ENCODE measurements at places on chromosomes 11 and 22.

- no peak for DNase-seq
Measured at GRCh38 chr22:35629406-35630216, 12.5 kb upstream of the MB start.

DNA sequence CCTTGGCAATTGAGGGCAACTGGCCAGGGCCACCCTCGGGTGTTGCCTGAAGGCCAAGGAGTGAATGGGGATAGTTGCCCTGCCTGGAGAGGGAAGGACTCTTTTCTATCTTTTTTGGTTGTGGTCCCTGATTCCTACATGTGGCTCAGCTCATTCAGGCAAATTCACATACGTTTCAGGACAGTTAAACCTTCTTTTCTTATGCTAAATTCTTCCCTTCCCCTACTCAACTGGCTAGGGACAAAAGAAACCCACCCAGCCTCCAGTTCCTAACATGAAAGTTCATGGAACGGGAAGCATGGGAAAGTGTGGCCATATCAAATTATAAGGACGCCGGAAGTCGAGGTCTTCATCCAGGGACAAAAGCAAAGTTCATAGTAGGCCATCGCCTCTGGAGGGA lies 26.3 kb upstream of the APLNR start:
- no peak for DNase-seq

DNA sequence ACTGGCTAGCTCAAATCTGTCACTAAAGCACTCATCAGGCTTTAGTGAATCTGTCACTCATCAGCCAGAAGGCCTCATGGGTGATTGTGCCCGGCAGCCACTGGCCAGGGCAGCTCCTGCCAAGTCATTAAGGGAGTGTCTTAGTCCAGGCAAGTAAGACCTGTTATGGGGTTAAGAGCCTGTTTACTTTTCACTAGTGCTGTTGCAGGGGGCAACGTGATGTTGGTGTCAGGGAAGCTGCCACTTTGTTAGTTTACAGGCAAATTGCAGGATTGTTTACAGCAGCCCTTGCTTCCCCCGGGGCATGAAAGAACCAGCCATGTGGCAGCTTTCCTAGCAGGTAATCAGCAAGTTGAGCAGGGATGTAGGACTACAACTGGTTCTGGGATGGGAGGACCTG lies 155.6 kb upstream of the NCAM1 start:
- no peak for DNase-seq

DNA sequence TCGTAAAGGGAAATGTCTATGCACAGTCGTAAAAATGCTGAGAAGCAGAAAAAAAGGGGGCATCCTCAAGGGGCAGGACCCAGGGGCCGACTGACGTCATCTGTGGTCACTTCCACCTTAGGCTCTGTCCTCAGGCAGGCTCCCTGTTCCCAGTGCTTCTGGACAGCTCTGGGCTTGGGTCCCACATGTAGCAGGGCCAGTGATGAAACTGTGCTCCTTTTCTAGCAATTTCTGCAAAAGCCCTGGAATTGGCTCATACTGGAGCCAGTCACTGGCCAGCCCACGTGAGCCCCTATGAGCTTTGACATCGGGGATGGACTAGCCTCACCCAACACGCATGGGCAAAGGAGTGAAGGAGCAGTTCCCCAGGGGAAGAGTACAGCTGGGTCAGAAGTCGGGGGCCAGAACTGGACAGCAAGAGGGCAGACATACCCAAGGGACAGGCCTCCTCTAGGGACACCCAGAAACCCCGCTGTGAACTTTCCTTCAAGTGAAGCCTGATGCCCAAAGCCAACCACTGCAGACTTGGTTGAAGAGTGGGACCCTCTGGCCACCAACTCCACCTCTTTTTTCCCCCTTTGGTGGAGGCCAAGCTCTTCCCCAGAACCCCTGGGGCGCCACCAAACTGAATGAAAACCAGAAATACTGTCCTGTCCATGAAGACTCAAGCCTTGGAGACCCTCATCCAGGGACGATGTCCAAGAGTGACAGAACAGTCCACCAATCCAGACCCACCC lies 1349.0 kb downstream of the BRD1 start:
- DNase-seq: no peak

DNA sequence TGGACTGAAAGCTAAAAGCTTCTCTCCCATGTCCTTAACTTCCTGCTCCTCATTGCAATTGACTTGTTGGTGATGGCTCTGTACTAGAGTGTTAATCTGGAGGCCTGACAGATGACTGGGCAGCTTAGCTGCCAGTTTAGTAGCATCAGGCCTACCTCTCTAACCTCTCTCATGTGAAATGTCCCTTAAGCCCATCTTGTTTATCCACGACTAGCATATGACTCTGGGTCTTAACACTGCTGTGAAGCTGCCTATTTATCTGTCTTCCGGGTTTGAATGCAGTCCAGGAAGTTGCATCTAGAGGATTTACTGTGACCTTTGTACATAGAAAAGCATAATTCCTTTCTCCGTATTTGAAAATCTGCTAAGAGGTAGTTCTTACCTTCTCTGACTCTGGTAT lies 85.3 kb upstream of the HORMAD2 start:
- DNase-seq: no peak

DNA sequence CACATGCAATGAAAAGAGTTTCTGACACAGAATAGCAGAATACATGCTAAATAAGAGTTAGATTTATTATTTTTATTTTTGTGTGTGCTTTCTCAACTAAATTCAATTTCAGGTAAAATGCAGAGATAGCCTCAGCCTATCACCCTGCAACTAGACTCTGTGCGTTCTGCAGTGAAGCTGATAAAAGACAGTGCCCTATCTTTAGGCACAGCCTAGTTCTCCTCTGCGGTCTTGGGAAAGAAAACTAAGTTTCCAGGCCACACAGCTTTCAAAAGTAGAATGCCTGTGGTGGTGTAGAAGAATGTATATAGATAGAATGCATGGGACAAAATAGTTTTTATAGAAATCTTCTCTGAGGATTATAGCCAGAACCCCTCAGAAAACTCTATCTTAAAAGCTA lies 12.0 kb upstream of the MMP1 start:
- no peak for DNase-seq

GRCh38 chr22:28072066-28072465 lies 153.0 kb upstream of the PITPNB start:
- no peak for DNase-seq

GRCh38 chr11:74418509-74418895 lies 20.3 kb upstream of the PGM2L1 start:
- no peak for DNase-seq

DNA sequence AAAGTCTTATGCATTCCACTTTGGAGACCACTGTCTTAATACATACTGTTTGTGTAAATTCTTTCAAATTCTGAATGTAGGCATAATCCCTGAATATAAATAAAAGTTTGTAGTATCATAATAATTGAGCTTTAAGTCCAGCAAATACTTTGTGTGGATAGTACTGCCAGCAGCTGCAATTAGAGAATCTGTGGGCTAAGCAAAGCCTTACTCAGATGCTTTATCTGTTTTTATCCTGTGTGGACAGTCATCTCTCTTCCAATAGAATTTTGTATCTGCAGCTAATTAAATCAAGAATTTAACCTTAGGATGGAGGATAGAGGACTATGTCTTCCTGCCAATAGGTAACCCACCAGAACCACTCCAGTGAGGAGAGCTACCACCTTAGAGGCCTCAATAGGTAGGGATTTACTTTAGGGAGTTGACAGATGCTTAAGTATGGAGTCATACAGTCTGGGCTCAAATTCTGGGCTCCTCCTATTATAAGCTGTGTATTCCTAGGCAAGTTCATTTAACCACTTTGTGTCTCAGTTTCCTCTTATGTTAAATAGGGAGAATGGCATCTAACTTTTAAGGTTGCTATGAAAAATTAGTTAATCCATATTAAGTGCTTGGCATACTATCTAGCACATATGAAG lies 71.1 kb downstream of the STIM1 start:
- no peak for DNase-seq

GRCh38 chr22:47191671-47192650 lies 429.5 kb downstream of the TBC1D22A start:
- DNase-seq: no peak

DNA sequence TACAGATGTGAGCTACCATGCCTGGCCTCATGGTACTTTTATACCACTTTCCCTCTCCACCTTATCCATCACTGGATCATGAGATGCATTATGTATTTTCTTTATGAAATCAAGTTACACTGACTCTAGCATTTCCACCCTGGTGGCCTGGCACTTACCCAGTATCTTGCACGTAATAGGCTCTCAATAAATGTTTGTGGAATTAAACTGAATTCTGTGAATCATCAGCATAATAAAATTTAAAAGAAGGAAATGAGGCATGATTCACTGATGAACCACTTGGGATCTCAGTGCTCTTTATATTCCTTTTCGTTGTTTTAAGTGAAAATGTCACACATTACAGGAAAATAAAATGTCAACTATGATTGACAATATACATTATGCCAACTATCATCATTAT lies 25.1 kb downstream of the ADM start:
- DNase-seq: no peak

- no peak for DNase-seq
Measured at GRCh38 chr11:73170140-73170539, 28.0 kb upstream of the FCHSD2 start.

- DNase-seq: no peak
Measured at GRCh38 chr11:124481365-124482323, 36.1 kb upstream of the OR8B8 start.

- DNase-seq: no peak
Measured at GRCh38 chr11:66624450-66624849, 8.0 kb downstream of the RBM14 start.

DNA sequence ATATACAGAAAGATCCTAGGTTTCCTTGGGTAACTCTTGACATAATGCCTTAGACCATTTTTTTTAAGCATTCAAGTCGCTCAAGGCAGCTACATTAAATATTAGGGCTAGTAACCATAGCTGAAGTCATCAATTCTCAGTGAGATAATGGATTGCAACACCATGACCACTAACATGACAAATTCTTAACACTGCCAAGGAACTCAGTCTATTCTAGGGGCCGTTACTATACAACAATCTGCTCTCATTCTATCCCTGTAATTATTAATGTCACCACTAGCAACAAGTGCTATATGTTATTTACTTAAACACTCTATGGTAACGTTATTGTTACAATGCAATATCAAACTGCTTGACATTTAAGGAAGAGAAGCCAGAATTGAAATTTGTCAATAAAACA lies 3.2 kb upstream of the STK33 start:
- peak; percentile 72 for DNase-seq

DNA sequence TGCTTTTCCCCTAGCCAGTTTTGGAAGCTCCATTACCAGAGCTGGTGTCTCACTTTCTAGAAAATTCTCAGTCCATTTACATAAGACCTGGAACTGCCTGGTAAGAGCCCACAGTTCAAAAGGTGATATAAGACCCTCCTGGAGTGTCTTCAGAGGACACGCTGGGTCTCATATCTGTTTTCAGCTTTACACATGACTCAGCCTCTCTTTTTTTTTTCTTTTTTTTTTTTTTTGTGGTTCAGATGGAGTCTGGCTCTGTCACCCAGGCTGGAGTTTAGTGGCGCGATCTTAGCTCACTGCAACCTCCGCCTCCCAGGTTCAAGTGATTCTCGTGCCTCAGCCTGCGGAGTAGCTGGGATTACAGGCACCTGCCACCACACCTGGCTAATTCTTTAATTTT lies 30.7 kb downstream of the WEE1 start:
- no peak for DNase-seq

GRCh38 chr11:18608376-18608775 lies 8.8 kb downstream of the MISFA start:
- no peak for DNase-seq

GRCh38 chr11:942823-943222 lies 17.2 kb downstream of the AP2A2 start:
- no peak for DNase-seq

DNA sequence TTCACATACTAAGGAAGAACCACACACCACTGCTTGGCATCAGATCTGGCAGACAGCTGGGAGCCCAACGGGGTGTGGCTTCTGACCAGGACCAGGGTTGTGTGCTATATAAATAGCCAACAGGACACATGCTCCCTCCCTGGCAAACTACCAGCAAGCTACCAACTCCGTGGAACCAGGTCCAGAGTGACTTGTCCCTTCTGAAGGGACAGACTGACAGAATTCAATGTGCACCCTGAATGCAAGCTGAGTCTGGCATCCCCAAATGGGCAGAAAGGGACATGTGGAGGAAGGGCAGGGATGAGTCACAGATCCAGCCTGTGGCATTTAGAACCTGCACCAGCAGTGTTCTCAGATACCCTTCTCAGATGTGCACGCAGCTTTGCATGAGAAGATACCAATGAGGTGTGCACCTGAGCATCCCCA lies 92.9 kb downstream of the MICAL3 start:
- no peak for DNase-seq

DNA sequence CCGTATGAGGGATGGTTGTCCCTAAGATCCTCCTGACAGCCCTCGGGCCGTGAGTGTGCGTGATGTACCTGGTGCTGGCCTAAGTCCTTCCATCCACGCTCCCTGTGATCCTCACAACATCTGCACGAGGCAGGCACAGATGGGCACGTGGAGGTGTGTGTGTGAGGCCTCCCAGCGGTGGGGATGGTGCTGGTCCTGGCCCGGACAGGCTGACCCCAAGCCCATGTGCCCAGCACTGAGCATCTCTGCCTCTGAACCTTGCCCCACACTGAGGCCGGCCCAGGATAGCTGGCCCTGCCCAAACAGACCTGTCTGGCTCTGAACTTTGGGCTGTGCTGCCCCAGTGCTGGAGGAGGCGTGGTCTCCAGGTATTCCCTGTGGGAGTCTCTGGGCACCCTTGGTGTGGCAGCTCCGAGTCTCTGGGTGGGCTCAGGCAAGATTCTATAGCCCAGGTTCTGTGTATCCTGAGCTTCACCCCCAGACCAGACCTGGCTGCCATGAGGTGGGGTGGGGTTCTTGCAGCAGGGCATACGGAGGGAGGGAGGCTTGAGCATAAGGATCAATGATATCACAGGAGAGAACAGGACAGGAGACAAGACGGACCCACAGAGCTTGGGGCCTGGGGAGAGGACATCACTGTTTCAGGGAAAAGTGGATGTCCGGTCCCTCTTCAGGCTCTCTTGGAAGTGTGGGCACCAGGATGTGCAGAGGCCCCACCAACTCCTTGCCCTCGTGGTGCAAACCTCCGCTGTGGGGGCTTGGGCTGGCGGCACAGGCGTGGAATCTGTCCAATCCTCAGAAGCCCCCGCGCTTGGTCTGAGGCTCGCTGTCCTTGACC lies 881.8 kb downstream of the BRD1 start:
- DNase-seq: no peak

DNA sequence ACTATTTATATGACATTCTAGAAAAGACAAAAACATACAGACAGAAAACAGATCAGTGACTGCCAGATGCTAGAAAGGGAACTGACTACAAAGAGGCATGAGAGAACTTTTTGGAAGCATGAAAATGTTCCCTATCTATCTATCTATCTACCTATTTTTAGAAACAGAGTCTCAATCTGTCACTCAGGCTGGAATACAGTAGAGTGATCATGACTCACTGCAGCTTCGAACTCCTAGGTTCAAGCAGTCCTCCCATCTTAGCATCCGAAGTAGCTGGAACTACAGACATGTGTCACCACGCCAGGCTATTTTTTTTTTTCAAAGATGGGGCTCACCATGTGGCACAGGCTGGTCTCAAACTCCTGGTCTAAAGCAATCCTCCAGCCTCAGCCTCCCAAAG lies 6.9 kb downstream of the SBF2 start:
- DNase-seq: no peak

GRCh38 chr11:69636512-69637197 lies 4.3 kb upstream of the CCND1 start:
- DNase-seq: no peak

GRCh38 chr22:19201869-19202798 lies 23.6 kb upstream of the SLC25A1 start:
- DNase-seq: peak; percentile 55

All from HL-60 (cell line).